Hepatocyte (in vitro differentiated cells): ENCODE measurements at places on chromosomes 5 and 9. TPM values are rescaled to one million over a fixed set of nuclear protein-coding genes. Genes with fewer than 3 reads are reported as not detected.

The VCAN gene
- 98.0 and 104 TPM in 2 replicates for polyA plus RNA-seq

The HAVCR1 gene
- 1.7 and 2.1 TPM in 2 replicates for polyA plus RNA-seq

The S1PR3 gene
- 13.2 and 21.4 TPM in 2 replicates for polyA plus RNA-seq

The FBN2 gene
- 41.0 and 56.7 TPM in 2 replicates for polyA plus RNA-seq

The PCDHGC4 gene
- polyA plus RNA-seq, result 0.15 and 0.35 TPM in 2 replicates

The SLC22A4 gene
- polyA plus RNA-seq, result 3.3 and 4.9 TPM in 2 replicates

The RAB3C gene
- polyA plus RNA-seq, result 3.4 and 6.4 TPM in 2 replicates

The PROB1 gene
- polyA plus RNA-seq, result 0.10 TPM in 1 of 2 replicates, not detected in the other

The CDKN2AIPNL gene
- 29.9 and 30.0 TPM in 2 replicates for polyA plus RNA-seq
